AG08395 (cell line): ENCODE measurements at places on chromosomes 2 and 18.
A peak's percentile ranks its signal among the peaks of the same experiment; 100 is the strongest.

DNA sequence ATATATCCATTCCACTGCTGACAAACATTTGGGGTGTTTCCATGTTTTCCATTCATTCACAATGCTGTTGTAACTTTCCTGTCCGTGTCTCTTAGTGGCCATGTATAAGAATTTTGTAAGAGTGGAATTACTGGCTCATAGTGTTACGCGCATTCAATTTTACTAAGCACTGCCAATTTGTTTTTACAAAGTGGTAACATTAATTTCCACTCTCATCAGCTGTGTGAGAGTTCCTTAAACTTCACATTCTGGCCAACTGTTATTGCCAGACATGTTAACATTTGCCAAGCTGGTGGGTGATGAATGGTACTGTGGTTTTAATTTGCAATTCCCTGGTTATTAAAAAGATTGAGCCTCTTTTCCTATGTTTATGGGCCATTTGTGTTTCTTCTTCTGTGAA is 134.2 kb downstream of the DTNB start:
- DNase-seq: no peak

DNA sequence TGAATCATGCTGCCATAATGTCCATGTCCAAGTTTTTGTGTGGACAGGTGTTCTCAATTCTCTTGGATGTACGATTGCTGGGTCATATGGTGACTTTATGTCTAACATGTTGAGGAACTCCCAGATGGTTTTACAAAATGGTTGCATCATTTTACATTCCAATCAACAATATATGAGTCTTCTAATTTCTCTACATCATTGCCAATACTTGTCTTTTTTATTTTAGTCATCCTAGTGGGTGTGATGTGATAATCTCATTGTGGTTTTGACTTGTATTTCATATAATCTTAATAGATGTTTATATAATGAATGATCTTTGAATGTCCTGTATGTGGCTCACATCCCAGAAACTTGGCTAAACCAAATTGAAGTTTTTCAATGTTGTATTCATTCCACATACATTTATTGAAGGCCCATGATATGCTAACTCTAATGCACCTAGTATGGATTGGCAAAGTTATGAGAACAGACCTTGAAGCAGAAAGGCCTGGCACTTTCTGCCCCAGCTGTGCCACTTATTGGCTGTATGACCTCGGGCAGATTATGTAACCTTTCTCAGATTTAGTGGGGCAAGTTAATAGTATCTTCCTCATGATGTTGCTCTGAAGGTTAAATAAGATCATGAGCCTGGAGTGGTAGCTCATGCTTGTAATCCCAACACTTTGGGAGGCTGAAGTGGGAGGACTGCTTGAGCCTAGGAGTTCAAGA is 205.4 kb downstream of the RAB3GAP1 start:
- no peak for DNase-seq

GRCh38 chr2:130749641-130750040 is 5.7 kb upstream of the AMER3 start:
- no peak for DNase-seq

DNA sequence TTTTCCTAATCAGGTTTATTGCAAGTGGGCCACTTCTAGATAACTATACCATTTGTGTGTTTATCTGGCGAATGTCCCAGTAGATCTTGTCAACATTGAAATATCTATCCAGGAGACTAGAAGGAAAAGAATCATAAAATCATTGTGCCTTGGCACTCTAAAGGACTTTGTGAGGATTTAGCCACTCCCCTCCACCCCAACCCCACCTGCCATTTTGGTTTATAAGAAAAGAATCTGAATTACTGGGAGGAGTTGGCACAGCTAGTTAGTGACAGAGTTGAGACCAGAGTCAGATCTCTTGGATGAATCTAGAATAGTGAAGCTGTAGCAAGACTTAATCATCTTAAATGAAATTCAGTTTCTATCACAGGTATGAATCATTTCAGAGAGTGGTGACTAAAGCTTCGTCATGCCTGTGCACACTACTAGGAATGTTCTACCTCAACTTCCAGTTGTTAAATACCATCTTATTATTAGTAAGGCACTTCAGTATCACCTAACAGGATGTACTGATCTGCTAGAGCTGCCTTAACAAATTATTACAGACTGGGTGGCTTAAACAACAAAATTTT is 212.7 kb upstream of the SLC14A2 start:
- DNase-seq: peak; percentile 56

DNA sequence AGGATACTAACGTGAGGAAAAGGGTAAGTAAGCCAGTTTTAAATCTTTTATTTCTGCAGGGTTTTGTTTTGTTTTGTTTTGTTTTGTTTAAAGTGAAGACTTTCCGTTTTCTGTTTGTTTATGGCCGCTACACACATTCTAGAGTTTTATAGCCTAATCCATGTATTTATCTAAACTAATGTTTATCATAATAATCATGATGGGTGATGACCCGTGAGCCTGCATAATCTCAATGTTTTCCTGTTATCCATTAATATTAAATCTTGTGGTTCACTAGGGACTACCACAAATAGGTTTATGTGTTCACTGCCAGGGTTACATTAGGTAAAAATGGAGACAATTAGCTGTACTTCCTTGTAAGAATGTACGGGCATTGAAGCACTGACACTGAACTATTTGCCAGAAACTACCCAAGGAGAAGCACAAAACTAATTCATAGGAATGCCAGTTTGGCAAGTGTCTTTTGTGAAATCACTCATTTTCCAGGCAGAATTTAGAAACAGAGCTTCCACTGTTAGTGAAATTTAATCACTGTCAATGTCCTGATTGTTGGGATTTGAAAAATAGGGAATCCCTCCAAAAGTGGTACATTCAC is 574.8 kb downstream of the LRP1B start:
- no peak for DNase-seq

- no peak for DNase-seq
Observed at GRCh38 chr2:11750422-11750821, 4.0 kb downstream of the LPIN1 start.

- no peak for DNase-seq
Observed at GRCh38 chr2:128501006-128501690, 182.5 kb upstream of the HS6ST1 start.

DNA sequence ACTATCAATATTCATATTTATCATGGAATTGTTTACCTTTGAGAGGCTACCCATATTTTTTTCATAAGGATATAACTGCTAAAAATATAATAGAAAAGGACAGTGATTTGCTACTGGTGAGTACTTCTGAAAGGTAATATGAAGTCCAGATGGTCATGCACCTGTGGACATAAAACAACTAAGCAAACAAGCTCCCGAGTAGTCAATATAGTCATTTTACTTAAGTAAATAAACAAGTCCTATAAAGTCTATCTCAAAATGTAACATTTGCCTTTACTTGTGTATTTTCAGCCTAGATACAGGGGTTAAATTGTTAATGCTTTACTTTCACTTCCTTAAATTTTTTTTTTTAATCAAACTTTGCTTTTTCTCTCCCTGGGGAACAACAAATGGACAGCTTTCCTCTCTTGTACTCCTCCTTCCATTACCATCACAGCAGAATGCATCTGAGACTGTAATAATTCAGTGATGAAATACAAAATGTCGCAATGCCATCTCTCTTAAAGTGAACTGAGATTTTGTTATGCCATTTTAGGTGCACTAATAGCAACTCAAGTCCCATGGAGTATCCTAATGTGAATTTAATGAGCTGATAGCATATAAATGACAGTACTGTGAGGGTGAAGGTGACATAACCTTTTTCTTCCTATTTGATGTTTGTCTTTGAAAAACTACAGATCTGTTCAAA is 1325.4 kb upstream of the ZEB2 start:
- DNase-seq: no peak

- DNase-seq: peak; percentile 9
Observed at GRCh38 chr2:180478883-180479282, 471.8 kb upstream of the CWC22 start.

- DNase-seq: no peak
Observed at GRCh38 chr2:218732761-218733158, 22.1 kb downstream of the TTLL4 start.

DNA sequence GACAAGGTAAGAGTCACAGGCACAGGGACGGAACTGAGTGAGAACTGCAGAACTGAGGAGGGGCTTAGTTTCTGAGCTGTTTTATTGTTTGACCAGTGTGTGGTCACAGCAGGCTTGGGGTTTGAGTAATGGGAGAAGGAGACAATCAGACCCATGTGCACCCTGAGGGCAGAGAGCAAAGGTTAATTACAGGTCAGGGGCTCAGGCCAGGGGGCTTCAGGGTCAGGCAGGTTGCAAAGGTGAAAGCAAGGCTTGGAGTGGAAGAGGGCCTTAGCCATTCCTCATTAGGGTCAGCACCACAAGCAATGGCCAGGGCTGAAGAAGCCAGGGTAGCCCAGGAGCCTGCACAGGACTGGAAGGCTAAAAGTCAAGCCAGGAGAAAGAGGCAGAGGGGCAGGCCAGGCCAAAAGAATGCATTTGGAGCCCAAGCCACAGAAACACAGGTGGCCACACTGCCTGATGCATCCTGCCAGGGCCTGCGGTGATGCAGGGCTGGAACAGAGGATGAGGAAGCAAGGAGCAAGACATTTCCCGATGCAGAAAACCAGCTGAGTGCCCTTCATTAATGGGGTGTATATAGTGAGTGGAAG is 209.8 kb upstream of the GYPC start:
- no peak for DNase-seq
